ENCODE measurements at places on chromosomes 7 and 10.

DNA sequence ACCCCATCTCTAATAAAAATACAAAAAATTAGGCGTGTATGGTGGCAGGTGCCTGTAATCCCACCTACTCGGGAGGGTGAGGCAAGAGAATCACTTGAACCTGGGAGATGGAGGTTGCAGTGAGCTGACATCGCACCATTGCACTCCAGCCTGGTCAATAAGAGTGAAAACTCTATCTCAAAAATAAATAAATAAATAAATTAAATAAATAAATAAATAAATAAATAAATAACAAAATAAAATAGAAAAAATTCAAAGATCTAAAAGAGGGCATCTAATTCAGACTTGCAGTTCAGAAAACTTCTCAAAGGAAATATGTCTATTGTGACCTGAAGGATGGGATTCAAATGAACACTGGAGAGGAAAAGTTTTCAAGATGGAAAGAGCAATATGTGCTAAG, 1085.1 kb downstream of the SORCS3 start:
- H3K4me1 ChIP-seq = no peaks in the 10 kb centered on the region
- no peaks in the 10 kb centered on the region for H3K27me3 ChIP-seq
- no peak overlapping the region for H3K4me3 ChIP-seq
- no peak overlapping the region for H3K27ac ChIP-seq
- no peaks in the 10 kb centered on the region for H3K36me3 ChIP-seq

DNA sequence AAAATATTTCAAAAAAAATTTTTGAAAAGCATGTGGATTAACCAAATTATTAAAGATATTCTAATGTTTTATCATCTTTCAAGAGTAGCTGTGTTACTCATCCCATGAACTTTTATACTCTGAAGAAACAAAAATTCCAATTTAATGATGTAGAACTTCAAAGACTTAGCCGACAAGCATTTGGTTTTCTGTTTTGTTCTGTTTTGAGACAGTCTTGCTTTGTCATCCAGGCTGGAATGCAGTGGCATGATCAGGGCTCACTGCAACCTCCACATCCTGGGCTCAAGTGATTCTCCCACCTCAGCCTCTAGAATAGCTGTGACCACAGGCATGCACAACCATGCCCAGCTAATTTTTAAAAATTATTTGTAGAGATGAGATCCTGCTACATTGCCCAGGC, 17.8 kb upstream of the LCOR start:
- no peaks in the 10 kb centered on the region for H3K27me3 ChIP-seq
- H3K27ac ChIP-seq = no peak overlapping the region
- no peak for DNase-seq
- H3K4me1 ChIP-seq = no peaks in the 10 kb centered on the region
- no peaks in the 10 kb centered on the region for H3K36me3 ChIP-seq
- no peak overlapping the region for H3K4me3 ChIP-seq

DNA sequence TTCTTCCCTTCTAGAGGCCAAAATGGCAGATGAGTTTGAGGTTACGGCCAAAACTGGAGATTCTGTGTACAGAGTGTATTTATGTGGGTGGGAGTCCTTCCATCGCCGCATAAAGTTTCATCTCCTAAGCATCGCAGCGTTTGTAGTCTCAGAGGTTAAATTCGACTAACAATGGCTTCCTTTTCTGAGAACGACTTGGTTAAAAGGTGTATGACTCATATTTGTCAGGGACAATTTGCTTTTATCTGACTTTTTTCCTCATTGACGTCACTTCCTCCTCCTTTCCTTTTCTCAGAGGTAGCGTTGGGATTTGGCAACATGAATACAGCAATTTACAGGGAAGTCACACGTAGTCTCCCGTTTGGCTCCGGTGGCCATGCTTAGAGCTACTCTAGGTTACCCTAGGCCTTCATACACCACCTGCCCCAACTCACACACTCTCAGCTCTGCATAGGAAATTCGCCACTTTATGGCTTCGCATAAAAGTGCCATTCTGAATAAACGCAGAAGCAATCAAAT, 37.6 kb upstream of the TCF7L2 start:
- no peak for DNase-seq
- no peak overlapping the region for H3K4me3 ChIP-seq
- no peaks in the 10 kb centered on the region for H3K27me3 ChIP-seq

GRCh38 chr10:30662814-30663213, 33.3 kb upstream of the LYZL2 start:
- H3K36me3 ChIP-seq = no peaks in the 10 kb centered on the region
- H3K27ac ChIP-seq = no peak overlapping the region
- H3K4me1 ChIP-seq = no peaks in the 10 kb centered on the region
- no peak overlapping the region for H3K4me3 ChIP-seq

DNA sequence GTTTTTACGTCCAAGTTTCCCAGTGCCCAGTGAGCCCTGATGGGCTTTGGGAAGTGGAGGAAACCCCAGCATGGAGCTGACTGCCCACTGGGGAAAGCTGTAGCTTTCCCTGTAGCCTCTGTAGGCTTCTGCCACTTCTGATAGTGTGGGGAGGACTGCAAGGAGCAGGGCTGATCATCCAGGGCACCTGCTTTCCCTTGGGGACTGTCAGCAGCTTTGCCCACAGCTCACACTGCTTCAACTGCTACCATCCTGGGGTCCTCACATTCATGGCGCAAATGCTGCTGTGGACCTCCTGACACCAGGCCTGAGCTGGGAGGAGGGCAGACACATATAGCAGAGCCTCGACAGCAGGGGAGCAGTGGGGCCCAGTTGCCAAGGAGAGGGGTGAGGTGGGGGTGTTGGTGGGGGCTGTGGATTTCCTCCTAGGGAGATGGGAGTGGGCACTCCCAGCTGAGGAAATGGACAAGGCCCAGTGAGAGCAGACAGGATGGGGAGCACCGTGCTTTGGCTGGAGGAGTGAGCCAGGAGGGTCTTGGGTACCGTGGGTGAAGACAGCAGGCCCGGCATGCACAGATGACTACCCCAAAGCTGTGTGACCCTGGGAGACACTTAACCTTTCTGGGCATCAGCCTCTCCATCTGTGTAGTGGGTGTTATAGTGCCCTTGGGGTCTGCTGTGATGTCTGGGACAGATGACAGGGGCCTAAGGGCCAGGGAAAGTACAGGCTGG, 16.2 kb downstream of the RAMP3 start:
- H3K27me3 ChIP-seq = no peaks in the 10 kb centered on the region
- no peaks in the 10 kb centered on the region for H3K4me1 ChIP-seq
- no peaks in the 10 kb centered on the region for H3K36me3 ChIP-seq
- DNase-seq = no peak

GRCh38 chr10:101358706-101359300, 4.8 kb downstream of the BTRC start:
- no peaks in the 10 kb centered on the region for H3K27me3 ChIP-seq
- H3K36me3 ChIP-seq = no peaks in the 10 kb centered on the region
- DNase-seq = no peak

- H3K4me1 ChIP-seq = peaks cover 2% of the 10 kb centered on the region
- no peak overlapping the region for H3K4me3 ChIP-seq
- DNase-seq = no peak
- H3K27ac ChIP-seq = no peak overlapping the region
- no peaks in the 10 kb centered on the region for H3K36me3 ChIP-seq
- H3K27me3 ChIP-seq = no peaks in the 10 kb centered on the region
Observed at GRCh38 chr10:7337431-7338171, 73.2 kb downstream of the SFMBT2 start.

- H3K4me1 ChIP-seq = peaks cover 17% of the 10 kb centered on the region
- no peaks in the 10 kb centered on the region for H3K36me3 ChIP-seq
- no peak overlapping the region for H3K27ac ChIP-seq
- H3K4me3 ChIP-seq = no peak overlapping the region
- no peaks in the 10 kb centered on the region for H3K27me3 ChIP-seq
Observed at GRCh38 chr7:55965805-55966421, 1.5 kb downstream of the NIPSNAP2 start.

Measured in testis (tissue), 5 donors.